Right cardiac atrium (tissue), 5 donors: ENCODE measurements at places on chromosomes 4 and X. TPM values are rescaled to one million over a fixed set of nuclear protein-coding genes. Genes with fewer than 3 reads are reported as not detected.

EDA2R gene
- 1.5 TPM for total RNA-seq

IBSP gene
- total RNA-seq, result not detected

CD38 gene
- 3.7 TPM for total RNA-seq

TKTL1 gene
- total RNA-seq, result 5.5 TPM

CLCN5 gene
- total RNA-seq, result 2.5 TPM

GAGE13 gene
- not detected for total RNA-seq

MAGEC1 gene
- not detected for total RNA-seq

SSX3 gene
- total RNA-seq, result not detected

DDX60 gene
- total RNA-seq, result 9.2 TPM
